ENCODE measurements at places on chromosomes 4 and X.
A peak's percentile ranks its signal among the peaks of the same experiment; 100 is the strongest.

- DNase-seq = no peak
These were observed 163.6 kb upstream of the ANK2 start for GRCh38 chr4:112885897-112886296.

- DNase-seq = no peak
These were observed 26.3 kb upstream of the ARMCX2 start for GRCh38 chrX:101685923-101686322.

DNA sequence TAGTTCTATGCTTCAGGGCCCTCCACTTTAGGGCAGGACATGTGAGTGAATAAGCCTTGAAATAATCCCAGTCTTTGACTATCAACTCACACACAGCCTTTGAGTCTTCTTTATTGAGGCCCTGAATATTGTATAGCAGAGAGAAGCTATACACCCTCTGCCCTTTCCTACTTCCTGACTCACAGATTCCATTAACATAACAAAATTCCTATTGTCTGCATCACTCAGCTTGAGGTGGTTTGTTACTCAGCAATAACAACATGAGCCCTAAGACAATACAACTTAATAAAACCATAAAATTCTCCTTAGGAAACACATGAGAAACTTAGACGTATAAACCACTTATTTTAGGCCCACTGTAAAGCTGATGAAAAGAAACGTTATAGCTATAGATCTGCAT lies 680.3 kb upstream of the DIAPH2 start:
- peak; percentile 4 for DNase-seq

GRCh38 chr4:103091601-103092223 lies 7.9 kb downstream of the BDH2 start:
- peak; percentile 17 for DNase-seq

GRCh38 chr4:153904011-153904410 lies 115.1 kb upstream of the SFRP2 start:
- no peak for DNase-seq

DNA sequence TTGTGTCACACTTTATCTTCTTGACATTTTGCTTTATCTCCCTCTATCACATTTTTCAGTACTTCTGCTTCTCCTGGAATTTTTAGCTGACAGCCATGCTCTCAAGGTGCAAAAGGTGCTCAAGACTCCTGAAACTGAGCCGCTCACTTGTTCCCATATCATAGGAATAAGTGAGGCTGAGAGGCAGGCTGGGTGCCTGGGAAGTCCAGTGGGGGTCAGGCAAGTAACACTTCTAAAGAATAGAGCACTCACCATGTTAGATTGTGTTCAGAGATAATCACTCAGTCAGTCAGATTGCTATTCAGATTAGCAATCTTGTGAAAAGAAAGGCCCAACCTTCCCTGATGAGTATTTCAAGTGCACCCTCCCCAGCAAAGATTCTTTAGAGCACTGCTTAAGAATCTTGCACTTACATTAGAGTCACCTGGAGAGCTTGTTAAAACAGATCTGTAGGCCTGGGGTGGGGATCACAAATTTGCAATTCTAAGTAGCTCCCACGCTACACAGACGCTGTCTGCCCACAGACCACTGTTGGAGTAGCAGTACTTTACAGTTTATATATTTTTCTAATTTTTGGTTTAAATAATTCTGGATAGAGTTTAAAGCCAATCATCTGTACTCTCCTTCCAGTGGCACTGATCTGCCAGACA lies 23.1 kb upstream of the LRAT start:
- DNase-seq = no peak

GRCh38 chr4:139389991-139390390 lies 63.9 kb upstream of the RAB33B start:
- no peak for DNase-seq

- no peak for DNase-seq
These were observed 183.8 kb downstream of the PTTG2 start for GRCh38 chr4:38144031-38144430.

DNA sequence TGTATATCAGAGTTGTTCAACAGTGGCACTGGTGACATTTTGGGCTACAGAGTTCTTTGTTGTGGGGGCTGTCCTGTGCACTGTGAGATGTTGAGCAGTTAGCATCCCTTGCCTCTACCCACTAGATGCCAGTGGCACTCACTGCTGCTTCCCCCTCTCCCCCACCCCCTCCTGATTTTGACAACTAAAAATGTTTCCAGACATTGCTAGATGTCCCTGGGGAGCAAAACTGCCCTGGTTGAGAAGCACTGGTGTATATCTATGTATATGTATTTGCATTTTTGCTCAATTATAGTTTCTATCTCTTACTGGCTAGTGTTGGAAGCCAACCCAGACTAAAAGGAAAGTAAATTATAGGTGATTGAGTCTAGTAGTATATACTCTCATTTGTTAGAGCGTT lies 2.4 kb downstream of the TMEM131L start:
- DNase-seq = no peak
